ENCODE measurements at places on chromosomes 5 and 9. TPM values are rescaled to one million over a fixed set of nuclear protein-coding genes. Genes with fewer than 3 reads are reported as not detected.

GRCh38 chr9:127498298-127498697 lies 47.0 kb downstream of the LRSAM1 start:
- DNase-seq = no peak

DNA sequence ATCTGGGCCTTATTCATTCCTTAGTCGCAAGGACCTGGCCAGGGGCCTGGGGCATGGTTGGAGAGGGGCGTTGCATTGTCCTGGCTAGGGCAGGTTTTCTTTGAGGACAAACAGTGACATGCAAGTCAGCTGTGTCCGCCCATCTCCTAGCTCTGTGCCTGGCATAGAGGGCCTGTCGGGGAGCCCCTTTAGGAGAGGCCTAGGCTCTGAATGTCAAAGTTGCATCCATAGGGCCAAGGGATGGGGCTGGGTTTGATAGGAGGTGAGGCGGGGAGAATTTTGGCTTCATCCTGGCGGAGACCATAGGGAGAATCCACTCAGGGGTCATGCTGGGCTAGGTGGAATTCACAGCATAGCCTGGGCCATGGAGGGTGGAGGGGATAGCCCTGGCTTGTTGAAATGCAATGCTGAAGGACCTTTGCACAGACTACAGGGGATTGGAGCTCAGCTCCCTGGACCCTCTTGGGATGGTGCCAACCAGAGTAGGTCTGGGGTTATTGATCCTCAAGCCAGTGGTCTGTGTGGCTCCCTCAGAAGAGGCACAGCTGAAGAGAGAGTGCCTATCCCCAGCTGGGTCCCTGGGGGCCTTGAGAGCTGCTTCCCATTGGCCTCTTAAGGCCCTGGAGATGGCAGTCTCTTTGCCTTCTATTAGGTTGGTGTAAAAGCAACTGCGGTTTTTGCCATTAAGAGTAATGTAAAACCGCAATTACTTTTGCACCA lies 104.0 kb downstream of the RGS3 start:
- DNase-seq = no peak

SLC6A7 gene
- not detected for total RNA-seq

- DNase-seq = no peak
Observed at GRCh38 chr5:154365823-154366222, 80.0 kb upstream of the SAP30L start.

Data from activated B cell treated with CpG ODN at 0.5 μM for 24 hours (primary cell).